ENCODE measurements at places on chromosomes 13 and 19.

DNA sequence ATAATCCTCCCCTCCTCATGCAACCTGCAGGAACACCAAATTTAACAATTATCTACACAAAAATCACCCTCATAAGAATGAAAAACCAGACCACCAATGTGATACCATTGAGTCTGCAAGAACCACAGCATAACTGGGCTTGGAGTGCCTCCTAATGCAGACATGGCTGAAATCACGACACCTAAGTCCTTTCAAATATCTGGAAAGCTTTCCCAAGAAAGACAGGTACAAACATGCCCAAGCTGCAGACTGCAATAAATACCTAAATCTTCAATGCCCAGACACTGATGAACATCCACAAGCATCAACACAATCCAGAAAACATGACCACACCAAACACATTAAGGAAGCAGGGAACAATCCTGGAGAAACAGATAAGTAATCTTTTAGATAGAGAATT lies 417.1 kb downstream of the LMO7 start:
- DNase-seq, result no peak

DNA sequence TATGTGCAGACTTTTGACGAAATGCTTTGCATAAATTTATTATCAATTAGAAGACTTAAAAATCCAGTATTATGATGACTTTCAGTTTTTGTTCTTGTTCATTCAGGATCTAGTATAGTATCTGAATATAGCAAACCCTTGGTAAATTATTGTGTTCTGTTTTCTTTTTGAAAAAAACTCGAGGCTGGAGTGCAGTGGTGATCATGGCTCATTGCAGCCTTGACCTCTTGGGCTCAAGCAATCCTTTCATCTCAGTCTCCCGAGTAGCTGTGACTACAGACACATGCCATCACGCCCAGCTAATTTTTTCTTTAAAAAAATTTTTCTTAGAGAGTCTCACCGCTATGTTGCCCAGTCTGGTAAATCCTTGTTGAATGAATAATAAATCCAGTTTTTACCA lies 4.6 kb downstream of the FARP1 start:
- peak; percentile 9 for DNase-seq

- no peak for DNase-seq
Observed at GRCh38 chr19:20840371-20840770, 64.3 kb downstream of the ZNF66 start.

GRCh38 chr13:91567485-91568207 lies 169.2 kb downstream of the GPC5 start:
- DNase-seq, result no peak

- no peak for DNase-seq
Observed at GRCh38 chr13:44854313-44855060, 134.8 kb downstream of the NUFIP1 start.

- DNase-seq, result no peak
Observed at GRCh38 chr13:99828123-99828522, 143.4 kb downstream of the ZIC5 start.

- DNase-seq, result no peak
Observed at GRCh38 chr19:3294080-3294850, 69.8 kb downstream of the CELF5 start.

DNA sequence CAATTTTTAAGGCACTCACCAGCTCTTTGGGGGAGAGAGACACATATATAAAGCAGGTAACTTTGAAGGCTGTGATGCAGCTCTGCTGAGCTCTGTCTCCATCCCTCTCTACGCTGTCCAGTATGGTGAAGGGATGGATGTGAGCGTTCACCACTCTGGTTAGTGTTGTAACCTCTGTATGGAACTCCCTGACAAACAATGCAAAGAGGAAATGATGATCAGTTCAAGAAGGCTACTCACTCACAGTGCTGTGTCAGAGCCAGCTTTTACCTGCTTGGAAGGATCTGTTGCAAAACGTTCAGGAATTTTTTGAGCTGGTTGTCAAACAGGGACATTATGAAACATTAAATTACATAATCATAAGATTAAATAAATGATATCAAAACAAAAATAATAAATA lies 90.8 kb upstream of the SLC10A2 start:
- DNase-seq, result no peak

- no peak for DNase-seq
Observed at GRCh38 chr13:51786425-51787265, 17.3 kb downstream of the DHRS12 start.
